ENCODE measurements at places on chromosomes 11 and 22.

GRCh38 chr22:38167988-38168407, 13.6 kb downstream of the PLA2G6 start:
- DNase-seq = no peak

GRCh38 chr11:58626934-58627483, 4.5 kb downstream of the CNTF start:
- DNase-seq = no peak

DNA sequence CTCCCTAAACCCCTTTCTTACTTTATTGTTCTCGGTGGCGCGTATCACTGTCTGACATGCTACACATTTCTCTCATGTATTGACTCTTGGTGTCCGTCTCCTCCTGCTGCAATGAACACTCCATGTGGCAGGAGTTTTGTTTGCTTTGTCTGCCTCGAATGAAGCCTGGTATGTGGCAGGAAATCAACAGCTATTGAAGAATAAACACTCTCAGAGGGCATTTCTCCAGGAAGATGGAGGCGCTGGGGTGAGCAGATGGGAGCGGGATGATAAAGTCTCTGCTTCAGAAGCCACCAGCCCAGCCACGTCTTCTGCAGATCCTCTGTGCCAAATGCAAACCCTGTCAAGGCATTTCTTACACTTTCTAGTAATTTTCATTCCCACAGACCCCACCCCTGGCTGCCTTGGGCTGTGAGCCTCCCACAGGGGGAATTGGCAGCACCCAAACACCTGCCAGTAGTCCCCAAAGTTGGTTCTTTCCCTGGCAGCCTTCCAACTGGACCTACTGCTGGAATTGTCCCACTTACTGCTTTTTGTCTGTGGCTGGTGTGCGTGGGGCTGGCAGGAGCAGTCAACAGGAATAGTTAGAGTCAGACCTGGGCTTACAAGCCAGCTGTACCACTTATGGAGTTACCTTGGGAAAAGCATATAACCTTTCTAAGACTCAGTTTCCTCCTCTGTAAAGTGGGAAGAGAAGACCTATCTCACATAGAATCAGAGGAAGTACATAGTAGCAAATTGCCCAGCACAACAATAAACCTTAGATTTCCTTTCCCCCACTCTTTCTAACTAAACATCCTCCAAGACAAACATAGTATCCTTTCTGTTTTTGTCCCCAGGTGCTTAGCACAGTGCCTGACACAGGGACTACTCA, 13.3 kb upstream of the IL10RA start:
- DNase-seq = no peak

- no peak for DNase-seq
Observed at GRCh38 chr11:134152696-134153095, 71.1 kb downstream of the NCAPD3 start.

DNA sequence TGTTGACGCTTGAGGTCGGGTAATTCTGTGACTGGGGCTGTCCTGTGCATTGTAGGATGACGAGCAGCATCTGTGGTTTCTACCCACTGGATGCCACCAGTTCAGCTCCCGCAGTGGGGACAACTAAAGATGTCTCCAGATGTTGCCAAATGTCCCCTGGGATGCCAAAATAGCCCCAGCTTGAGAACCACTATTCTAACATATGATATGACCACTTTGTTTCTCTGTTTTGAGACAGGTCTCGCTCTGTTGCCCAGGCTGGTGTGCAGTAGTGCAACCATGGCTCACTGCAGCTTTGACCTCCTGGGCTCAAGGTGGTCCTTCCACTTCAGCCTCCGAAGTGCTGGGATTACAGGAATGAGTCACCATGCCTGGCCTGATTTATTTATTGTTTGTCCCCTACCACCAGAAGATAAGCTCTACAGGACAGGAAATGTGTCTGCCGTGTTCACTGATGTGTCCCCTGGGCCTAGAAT, 4.4 kb upstream of the MEN1 start:
- DNase-seq = peak; percentile 91
